Dermis blood vessel endothelial cell (primary cell): ENCODE measurements at places on chromosomes 5 and 9.

DNA sequence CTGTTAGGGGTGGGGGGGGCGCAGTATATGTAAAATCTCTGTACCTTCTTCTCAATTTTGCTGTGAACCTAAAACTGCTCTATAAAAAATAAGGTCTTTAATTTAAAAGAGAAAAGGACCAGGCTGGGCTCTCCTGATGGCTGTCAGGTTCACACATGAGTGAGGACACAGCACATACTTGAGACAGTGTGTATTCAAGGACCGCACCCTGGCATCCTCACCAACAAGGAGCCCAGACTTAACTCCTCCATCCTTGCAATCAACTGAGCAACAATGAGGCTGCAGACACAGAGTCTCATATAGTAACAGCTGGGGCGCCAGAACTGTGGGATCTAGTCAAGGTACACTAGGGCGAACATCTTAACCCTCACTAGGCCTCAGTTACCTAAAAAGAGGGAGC, 9.8 kb downstream of the TNIP1 start:
- DNase-seq: no peak

DNA sequence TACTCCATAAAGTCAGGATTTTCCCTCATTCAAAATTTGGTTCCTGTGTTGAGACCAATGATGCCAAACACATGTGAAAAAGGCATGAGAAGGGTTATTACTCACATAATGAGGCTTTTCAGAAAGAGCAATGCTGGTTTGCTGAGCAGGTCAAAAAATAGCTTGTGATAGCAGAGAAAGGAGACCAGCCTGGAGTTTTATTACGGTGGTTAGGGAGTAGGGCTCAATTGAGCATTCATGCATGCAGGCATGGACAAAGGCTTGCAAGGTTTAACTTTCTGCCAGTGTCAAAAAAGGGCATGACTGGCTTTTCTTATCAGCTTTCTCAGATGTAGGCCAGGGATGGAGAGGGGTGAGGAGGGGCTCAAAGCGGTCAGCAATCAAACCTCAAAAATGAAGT, 628.3 kb downstream of the DNAH5 start:
- no peak for DNase-seq

DNA sequence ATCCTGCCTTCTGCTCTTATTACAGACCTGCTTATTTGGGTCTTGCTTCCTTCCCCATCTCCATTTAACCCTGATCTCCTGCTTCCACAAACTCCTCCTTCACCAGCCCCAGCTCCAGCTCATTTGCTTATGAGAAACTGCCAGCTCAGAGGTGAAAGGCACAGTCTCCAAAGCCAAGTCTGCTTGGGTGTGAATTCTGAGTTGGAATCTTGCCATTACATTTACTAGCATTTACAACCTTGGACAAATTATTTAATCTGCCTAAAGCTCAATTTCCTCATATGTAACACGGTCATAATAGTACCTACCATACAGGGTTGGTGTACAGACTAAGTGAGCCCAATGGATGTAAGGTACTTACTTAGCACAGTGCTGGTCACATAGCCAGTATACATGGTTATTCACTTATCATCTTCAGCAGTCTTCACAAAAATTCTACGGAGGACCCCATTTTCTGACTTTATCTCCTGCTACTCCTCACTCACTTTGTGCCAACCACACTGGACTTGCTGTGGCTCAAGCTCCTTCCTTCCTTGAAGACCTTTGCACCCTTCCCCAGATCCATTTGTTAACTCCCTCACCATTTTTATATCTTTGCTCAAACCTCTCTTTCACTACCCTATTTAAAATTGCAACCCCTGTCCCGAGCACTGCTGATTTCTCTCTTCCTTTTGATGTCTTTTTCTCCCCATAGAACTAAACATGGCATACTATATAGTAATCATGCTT, 86.2 kb downstream of the DOCK2 start:
- no peak for DNase-seq

DNA sequence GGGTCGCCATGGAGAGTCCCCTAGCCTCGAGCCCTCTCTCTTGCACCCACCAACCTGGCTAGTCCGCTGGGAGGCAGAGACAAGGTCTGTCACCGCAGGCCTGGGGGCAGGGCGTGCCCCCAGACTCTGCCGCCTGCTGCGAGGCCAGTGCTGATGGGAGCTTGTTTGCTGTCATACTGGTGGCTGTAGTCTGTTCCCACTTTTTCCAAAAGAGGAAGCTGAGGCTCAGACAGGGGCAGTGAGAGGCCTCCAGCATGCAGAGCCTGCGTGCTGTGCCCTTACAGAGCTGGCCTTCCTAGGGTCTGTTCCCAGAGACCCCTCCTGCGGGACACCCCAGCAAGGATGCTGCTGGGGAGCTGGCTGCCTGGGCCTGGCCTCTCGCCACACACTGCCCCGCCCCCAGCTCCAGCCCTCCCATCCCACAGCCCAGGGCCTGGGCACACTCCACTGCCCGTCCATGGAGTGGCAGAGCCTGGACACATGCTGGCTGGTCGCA, 21.0 kb upstream of the SUSD3 start:
- DNase-seq: no peak

DNA sequence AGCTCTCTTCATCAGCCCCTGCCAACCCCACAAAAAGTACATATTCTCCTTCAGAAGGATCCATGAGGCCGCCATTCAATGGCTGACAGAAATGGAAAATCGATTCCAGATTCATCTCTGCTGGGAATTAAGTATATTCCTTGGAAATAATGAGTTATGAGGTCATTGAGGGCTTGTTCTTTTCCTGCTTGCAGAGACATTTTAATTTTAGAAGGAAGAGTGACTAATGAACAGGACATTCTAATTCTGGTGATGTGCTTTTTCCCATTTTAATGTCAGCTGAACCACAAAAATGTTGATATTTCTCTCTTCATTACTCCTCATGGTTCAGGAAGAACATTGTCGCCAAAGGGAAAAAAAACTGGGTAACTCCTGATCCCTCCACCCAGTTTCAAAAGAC, 314.0 kb downstream of the PIK3R1 start:
- peak; percentile 48 for DNase-seq

DNA sequence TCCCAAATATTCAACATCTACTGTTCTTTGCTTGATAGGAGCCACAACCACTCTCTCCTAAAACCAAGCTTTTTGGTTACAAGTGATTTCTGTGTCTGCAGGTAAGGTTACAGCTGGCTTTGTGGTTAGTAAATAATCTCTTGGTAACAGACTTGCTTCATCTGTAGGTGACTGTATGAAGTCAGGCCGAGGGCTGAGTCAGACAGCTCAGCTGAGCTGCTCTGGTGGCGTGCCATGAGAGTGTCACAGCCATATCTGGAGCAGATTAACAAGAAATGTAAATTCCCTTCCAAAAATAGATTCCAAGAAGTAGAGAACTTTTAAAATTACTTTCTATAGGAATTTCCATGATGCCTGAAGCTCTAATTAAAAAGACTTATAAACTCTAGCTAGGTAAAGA, 23.7 kb upstream of the TAS2R1 start:
- DNase-seq: no peak

DNA sequence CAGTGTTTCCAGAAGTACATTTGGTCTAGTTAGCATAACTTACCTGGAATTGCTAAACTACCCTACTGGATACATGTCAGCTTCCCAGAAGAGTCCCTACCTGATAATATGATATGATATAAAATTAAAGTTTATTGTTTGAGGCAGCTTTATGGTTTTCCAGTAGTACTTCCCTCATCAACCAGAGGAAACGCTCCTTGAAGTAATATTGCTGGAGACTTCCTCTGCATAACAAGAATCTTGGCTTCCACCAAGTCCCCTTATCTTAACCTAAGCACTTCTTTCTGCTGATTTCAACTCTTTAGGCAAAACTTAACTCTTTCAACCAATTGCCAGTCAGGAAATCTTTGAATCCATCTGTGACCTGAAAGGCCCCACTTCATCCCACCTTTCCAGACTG, 214.3 kb upstream of the PTGER4 start:
- DNase-seq: peak; percentile 52

- DNase-seq: no peak
Measured at GRCh38 chr5:2801577-2802525, 50.4 kb upstream of the IRX2 start.
